ENCODE measurements at places on chromosomes 13 and 19. TPM values are rescaled to one million over a fixed set of nuclear protein-coding genes. Genes with fewer than 3 reads are reported as not detected.

FXYD3 gene
- 434 TPM for total RNA-seq

TICAM1 gene
- total RNA-seq = 13.1 TPM

- no peak for DNase-seq
These were observed 14.9 kb downstream of the ONECUT3 start for GRCh38 chr19:1768248-1768647.

GRIN2D gene
- 0.86 TPM for total RNA-seq

CYP2S1 gene
- 13.2 TPM for total RNA-seq

CFD gene
- total RNA-seq = 139 TPM

- DNase-seq = no peak
These were observed 1.5 kb downstream of the N4BP2L1 start for GRCh38 chr13:32426191-32426989.

DNA sequence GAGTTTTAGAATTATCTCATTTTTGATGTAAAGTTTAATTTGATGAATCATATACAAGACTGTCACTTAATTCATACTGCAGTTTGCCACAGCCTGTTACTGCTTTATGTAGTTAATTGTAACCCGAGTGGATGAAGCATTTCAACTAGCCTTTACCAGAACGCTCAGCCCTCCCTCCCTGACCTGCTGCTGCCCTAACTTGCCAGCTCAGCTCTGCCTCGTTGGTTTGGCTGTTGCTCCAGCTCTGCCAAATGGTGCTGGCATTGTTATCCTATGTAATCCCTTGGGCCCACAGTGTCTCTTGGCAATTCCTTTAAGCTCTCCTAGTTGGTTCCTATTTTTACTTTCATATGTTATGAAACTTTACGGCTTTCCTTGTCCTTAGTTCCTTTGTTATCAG is 113.3 kb downstream of the LMO7 start:
- DNase-seq = no peak

DNA sequence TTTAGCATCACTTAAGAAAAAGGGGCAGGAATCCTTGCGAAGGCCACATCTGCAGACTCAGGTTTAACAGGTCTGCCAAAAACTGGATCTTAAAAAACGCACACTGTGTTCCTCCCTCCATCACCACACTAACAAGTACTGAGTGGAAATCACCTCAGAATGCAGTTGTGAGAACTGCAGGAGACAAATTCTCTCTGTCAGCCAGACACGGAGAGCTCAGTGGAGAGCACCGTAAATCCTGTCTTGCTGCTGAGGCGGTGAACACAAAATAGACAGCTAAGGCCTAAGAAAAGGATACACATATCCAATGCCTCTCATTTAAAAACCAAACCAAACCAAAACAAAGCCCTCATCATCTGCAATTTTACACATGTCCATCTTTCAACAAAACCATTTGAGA is 1287.6 kb downstream of the EFNB2 start:
- no peak for DNase-seq

CLDN10 gene
- not detected for total RNA-seq

- no peak for DNase-seq
These were observed 11.9 kb upstream of the PLEKHF1 start for GRCh38 chr19:29653398-29653797.

DNA sequence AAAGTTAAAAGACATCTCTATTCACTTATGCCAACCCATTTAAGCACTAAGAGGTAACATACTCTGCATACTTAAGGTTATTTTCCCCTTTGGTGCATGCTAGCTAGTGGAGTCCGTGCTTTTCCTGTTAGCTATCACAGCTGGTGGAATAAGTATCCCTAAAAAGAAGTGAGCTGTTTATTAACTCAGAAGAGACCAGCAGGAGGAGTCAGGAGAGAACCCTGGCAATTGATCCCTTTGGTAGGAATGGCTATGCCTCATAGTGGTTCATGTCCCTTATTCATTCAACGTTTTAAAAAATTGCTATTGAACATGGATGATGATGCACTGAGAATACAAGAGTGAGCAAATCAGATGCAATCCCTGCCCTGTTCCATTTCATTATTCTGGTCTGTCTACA is 12.4 kb upstream of the NEK5 start:
- DNase-seq = no peak

- no peak for DNase-seq
These were observed 104.3 kb downstream of the CCNA1 start for GRCh38 chr13:36536546-36536945.

DNA sequence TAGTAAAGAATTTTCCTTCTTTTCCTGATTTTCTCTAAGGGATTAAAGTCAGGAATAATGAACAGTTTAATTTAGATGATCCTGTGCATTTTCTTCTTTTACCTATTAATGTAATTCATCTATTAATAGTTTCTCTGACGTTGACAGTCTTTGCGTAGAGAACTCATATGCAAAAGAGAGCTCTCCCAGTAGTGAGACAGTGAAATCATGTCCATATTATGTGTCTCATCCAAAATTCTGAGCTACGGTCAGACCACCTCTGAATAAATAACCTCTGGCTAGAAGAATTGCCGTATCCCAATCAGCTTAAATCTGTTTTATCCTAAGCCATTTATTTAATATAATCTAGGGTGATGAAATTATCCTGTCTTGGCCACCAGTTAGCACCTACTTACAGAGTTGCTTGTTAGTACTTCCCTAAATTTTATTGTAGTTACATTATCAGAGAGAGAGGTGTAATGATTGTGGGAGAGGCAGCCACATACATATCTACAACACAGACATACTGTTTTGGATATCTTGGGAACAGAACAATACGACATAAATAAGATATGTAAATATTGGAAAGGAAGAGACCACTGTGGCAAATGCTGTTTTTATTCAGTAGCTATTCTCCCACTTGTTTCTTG is 30.7 kb downstream of the PDS5B start:
- no peak for DNase-seq

P2RY11 gene
- 25.6 TPM for total RNA-seq

DNA sequence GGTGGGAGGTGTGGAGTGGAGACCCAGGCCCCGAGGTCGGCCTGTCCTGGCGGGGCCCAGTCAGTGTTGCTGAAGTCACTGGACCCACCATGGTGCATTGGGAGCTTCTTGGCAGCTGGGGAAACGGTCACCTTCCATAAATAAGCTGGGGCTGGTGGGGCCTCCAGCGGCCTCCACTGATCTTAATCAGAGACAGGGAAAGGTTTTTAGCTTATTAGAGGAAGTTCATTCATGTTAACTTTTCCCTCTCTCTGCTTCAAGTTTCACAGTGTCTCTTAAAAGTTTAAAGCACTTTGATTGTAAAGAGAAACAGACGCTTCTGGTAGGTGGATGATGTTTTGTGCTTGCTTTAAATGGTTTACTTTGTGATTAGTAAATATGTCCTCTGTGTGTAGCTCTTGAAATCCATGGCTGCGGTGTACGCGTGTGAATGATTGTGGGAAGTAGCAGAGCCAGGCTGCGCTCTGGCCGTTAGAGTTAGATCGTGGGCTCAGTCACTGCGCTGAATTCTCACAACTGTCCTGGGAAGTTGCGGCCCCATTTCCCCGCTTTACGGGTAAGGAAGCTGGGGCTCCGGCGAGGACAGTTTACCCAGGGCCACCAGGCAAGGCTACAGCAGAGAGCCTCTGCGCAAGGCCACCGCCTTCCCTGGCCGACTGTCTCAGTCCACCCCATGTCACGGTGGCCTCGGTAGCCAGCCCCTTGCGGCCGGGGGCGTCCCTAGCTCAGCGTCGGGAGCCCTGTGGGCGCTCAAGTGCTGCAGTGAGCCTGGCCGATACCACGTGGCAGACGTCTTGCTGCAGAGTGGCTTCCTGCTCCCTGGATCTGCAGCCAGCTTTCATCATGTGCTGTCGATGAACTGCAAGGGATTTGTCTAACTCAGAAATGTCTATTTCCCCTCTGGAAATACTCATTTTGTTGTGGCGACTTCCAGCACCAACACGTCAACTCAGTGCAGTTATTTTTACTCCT is 16.5 kb upstream of the NDUFS7 start:
- no peak for DNase-seq

FFAR3 gene
- total RNA-seq = not detected

DNA sequence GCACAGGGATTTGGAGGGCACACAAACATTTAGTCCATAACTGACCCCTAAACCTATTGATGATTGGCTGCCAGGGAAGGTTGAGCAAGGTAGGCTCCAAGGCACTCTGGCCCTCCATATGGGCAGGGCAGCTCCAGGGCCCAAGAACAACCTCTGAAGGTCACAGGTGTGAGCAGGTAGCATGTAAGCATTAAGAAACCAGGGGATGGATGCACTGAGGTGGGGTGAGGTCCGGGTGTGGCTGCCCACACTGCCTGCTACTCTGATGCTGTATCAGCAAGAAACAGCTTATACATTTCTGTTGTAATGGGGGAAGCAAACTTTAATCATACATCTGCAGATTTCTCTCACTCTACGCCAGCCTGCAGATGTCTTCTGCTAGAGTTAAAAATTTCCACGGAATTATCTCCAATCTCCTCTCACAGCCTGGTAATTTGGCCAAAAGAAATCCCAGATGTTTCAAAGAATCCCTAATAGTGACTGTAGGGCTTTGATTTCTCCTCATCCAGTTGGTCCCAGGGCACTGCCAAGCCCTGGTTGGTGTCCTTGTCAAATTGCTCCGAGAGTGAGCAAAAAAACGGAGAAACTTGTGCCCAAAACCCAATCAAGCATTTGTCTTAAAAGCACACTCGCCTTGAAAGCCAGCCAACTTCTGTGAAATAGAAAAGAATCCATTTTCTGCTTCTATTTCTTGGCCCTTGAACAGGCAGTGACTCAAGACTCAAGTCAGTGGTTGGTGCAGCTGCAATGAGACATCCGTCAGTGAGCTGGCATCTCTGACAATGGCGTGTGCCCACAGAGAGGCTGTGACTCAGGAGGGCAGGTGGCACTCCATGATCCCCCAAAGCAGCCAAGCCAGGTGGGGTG is 72.5 kb upstream of the MRI1 start:
- no peak for DNase-seq
